ENCODE measurements at places on chromosomes 6 and 20.

GRCh38 chr6:121482004-121482693, 46.7 kb downstream of the GJA1 start:
- DNase-seq, result no peak

GRCh38 chr20:41063442-41063841, 34.8 kb downstream of the TOP1 start:
- DNase-seq, result no peak

DNA sequence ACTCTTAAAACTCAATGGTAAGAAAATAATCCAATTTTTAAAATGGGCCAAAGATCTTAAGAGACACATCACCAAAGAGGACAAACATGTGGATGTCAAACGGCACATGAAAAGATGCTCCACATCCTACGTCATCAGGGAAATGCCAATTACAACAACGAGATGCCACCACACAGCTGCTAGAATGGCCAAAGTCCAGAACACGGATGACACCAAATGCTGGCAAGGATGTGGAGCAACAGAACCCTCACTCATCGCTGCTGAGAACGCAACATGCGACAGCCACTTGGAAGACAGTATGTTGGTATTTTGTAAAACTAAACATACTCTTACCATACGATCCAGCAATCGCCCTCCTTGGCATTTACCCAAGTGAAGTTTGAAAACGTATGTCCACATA, 132.8 kb upstream of the CDH4 start:
- DNase-seq, result no peak

GRCh38 chr6:36954262-36954931, at the start of gene PI16:
TSS of gene PI16 (plus strand) at chr6:36954738. CDS start at chr6:36954761, 23 bp downstream.
- no peak for DNase-seq

- DNase-seq, result no peak
Measured at GRCh38 chr6:94680669-94681212, 896.6 kb upstream of the MANEA start.

GRCh38 chr20:58008413-58008812, 220.0 kb downstream of the ANKRD60 start:
- DNase-seq, result no peak

DNA sequence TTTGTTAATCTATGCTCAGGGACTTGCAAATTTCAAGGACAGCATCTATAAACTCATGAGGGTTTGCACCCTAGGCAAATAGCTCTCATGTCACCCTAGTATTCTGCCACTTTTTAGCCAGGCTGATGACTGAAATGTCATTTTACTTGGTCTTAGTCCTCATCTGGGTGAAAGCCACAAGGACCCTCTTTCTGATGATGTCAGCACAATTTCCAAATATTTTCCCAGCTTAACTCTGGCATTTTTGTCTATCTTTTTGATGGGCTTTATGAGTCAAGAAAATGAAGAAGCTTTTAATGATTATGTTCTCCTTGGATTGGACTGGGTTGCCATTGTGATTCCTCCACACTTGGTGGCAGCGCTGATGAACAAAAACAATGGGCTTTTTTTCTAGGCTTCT, 420.1 kb upstream of the BTBD3 start:
- DNase-seq, result no peak

- no peak for DNase-seq
Measured at GRCh38 chr20:51062065-51062464, 39.2 kb upstream of the KCNG1 start.

- DNase-seq, result no peak
Measured at GRCh38 chr20:15925376-15925775, 647.9 kb downstream of the KIF16B start.

DNA sequence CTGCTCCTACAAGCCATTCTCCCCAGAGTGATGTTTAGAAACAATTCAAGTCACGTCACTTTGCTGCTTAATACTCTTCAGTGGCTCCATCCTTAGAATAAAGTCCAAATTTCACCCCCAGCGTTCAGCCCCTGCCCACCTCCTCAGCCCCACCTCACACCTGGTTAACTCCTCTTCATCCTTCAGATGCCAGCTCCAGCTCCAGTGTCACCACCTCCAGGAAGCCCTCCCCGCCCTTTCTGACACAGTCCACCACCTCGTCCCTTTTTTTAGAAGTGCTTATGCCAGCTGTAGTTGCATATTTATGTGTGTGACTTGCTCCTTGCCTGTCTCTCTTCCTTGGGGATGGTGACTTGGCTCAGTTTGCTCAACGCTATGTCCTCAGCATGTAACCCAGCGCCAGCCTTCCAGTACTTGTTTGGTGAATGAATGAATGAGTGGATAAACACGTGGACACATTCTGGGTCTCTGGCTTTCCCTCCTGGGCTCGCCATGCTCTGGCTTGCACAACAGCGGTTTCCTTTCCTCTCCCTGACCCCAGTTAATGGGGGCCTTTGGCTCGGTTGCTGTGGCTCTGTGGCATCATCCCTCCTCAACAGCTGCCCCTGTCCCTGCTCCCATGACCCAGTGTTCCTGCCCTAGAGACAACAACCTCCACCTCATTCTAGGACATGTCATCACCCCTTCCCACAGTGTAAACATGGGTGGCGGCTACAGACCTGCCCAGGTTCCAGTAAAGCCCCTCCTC, 3.7 kb upstream of the IP6K3 start:
- no peak for DNase-seq

- no peak for DNase-seq
Measured at GRCh38 chr20:37920270-37920669, 17.3 kb downstream of the VSTM2L start.

- no peak for DNase-seq
Measured at GRCh38 chr6:24431045-24431451, 28.3 kb downstream of the MRS2 start.

DNA sequence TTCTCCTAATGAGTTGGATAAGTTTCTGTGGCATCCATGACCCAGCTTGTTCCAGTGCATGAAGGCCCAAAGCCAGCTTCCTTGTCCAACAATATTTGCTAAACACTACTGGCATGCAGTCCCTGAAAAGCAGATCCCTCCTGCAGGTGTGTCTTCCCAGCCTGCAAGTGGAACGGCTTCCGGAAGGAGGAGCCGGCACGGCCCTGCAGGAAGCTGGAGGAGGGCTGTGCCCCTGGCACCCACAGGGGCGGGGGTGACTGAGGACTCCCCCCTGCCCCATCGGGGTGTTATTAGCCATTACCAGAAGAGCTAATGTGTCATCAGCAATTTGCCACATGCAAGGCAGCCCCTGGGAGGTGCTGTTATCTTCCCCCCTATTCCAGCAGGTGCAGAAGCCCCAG, 27.4 kb downstream of the NPEPL1 start:
- DNase-seq, result no peak

- DNase-seq, result no peak
Measured at GRCh38 chr6:132648356-132648755, 10.6 kb downstream of the TAAR1 start.

GRCh38 chr20:31822421-31823330, 3.5 kb downstream of the MYLK2 start:
- peak; percentile 74 for DNase-seq

DNA sequence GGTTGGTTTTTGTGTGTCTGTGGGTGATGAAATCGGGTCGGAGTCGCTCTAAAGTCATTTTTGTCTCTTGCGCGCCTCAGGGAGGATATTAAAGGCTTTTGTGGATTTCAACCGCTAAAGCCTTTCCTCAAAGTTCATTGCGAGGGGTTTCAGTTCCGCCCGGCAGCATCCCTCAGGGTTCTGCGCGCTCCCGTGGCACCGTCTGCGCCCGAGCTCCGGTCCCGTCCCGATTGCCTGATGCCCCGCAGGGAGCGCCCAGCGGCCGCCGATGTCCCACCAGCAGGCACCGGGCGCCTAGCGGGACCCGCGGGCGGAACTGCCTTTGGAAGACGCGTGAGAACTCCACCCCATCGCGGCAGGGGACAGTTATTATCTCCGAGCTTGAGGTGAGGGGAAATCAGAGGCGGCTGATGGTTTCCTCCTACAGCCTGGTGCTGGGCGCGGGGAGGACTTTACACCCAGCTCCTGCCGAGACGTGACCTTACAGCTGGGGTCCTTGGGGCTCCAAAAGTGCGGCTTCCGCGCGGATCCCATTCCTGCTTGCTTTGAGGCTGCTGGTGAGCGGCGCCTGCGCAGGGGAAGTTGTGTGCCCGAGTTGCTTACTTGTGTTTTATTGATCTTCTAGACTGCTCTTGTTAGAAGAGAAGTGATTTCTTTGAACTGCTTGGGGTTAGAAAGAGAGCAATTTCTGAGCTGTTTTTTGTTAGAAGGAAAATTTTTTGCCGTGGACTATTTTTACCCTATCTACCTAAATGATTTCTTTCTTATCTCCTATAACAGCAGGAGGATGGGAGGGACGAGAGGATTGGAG, 27.1 kb downstream of the ULBP1 start:
- DNase-seq, result no peak

DNA sequence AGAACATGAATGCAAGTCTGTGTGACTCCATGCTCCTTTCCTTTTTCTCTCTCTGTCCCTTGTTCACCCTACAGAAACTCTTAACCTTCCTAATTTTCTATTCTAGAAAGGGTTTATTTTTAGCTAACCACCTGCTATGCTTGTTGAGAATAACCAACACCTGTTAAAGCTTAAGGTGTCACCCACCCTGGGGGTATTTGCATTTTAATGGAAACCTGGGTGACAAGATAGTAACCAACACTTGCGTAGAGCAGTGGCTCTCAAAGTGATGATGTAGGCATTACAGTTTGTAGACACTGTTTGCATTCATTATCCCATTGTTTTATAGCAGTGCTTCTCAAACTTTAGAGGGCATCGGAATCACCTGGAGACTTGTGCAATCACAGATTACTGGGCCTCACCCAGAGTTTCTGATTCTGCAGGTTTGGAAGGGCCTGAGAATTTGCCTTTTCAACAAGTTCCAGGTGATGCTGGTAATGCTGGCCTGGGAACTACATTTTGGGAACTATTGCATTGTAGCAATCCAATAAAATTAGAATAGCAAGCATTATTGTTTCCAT, 114.4 kb upstream of the ARMC2 start:
- no peak for DNase-seq

DNA sequence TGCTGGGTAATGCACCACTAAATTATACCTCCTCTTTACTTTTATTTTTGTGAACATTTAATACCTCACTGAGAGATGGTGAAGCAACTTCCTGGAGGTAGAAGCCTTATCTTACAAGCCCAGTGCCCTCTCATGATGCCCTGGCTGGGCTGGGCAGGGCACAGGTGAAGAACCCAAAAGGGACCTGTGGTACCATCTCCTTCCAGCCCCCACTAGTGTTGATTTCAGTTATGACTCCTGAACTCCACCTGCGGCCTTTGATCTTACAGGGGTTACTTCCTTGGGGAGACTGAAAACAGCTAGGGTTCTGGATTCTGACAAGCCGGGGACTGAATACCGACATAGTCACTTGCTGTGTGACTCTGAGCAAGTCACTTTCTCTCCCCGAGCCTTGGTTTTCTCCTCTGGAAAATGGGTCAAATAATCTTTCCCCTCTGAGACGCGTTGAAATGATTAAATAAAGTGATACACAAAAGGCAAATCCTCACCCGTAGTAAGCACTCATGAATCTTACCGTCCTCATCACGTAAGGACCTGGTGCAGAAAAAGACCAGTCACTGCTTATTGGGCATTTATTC, 1.2 kb downstream of the SLC13A3 start:
- no peak for DNase-seq

DNA sequence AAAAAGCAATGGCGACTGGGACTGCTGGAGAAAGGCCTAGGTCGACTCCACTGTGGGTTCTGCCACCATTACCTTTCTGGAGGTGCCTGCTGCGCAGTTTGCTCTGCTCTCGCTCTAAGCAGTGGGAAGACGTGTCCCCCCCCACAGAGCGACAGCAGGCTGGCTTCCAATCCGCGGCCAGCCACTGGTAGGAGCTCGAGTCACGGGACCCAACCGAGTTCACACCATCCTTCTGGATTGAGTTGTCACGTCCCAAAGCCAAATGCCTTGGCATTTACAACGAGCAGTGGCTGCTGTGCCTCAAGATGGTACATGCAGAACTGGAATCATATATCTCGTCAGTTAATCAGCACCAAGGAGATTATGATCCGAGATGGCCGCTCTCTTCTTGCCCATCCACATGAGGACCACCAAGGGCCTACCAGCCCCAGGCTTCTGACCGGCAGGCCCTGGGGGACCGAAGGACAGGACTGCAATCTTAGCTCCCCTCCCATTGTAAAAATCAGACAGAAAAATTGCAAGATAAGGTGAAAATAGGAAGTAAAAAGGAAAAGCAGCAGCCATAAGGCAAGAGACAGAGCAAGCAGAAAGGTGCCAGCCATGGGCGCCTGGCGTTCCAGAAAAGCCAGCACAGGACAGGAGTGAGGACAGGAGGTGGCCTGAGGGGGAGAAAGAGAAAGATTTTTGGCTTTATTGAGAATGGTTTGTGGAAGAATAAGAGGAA, 74.4 kb downstream of the TRAM2 start:
- DNase-seq, result no peak

GRCh38 chr20:43583133-43583864, 7.4 kb upstream of the IFT52 start:
- no peak for DNase-seq

DNA sequence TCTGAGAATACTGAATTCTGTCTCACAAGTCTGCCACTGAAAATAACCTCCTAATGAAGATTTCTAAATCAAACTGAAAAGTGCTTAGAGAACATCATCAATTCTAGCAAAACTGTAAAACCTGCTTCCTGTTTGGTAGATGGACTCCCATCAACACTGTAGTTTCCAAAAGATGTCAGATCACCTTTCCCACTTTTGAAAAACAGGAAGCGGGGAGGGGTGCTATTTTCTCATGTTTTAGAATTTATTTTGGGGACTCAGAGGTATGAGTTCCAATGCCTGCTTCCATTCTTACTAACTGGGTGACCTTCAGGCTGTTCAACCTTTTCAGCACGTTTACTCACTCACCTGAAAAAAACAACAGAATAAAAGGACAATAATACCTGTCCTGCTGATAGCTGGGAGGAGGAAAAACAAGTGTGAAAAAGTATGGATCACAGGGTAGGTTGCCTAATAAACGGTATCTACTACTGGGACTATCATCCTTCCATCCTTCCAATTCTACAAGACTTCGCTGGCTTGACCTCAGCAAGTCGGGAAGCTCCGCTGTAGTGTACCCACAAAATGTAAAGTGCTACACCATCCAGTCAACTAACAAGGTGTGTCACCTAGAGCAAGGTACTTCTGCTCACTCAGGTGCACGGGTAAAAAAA, 1.1 kb downstream of the ATP5F1E start:
- DNase-seq, result no peak

- DNase-seq, result peak; percentile 27
Measured at GRCh38 chr20:63042448-63043071, 35.8 kb upstream of the BHLHE23 start.

- peak; percentile 51 for DNase-seq
Measured at GRCh38 chr6:160167604-160168399, 46.2 kb downstream of the SLC22A1 start.

DNA sequence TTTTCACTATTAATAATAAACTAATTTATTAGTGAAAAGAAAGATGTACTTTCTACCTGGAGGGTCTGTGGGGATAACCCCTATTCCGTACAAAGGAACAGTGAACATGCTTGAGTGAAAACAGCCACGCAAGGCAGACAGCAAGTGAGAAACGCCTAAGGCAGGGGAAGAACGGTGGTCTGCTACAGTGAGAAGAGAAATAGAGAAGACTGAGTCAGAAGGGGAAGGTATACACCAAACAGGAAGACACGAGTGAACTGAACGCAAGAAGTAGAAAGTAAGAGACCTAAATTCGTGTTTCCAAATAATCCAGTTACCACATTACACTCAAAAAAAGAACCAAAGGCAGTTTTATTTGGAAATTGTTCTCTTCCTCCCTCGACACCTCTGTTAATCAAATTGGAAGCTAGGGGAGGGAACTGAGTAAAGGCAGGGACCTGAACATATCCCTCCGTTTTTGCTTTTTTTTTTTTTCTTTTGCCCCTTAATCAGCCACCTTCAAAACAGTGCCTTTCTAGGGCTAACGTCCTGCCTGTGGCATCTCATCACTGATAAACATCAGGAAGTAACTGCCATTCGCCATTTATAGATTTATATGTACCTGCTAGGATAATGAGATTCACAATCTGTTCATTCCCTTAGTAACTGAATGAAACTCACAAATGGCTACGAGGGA, 48.9 kb downstream of the ATXN1 start:
- DNase-seq, result no peak
